NCI-H187 treated with DMSO at 0.1 percent for 48 hours (cell line): ENCODE measurements at places on chromosomes 3 and 15.

- DNase-seq, result no peak
Observed at GRCh38 chr3:8080464-8080863, 421.2 kb upstream of the LMCD1 start.

GRCh38 chr3:9172851-9173321, 76.6 kb downstream of the SRGAP3 start:
- DNase-seq, result no peak

DNA sequence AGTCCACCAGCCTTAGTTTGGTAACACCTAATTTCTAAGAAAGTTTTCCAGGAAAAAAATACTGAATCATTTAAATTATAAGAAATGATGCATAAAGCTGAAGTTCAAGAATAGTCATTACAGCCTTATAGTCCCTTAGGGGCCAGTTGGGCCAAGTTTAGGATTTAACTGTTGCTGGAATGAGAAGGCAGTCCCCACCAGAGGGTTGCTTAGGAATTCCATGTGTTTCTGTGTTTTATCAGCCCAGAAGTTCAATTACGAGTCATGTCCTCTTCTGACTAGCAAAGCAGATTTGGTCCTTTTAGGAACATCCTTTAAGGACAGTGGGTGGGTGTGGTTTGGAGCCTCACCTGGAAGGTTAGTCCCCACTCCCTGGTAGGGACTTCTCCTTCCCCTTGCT, 57.0 kb upstream of the NR2E3 start:
- DNase-seq, result no peak

GRCh38 chr15:37221671-37222145, 121.4 kb upstream of the MEIS2 start:
- no peak for DNase-seq

- DNase-seq, result no peak
Observed at GRCh38 chr15:85443593-85444087, 63.2 kb downstream of the AKAP13 start.

DNA sequence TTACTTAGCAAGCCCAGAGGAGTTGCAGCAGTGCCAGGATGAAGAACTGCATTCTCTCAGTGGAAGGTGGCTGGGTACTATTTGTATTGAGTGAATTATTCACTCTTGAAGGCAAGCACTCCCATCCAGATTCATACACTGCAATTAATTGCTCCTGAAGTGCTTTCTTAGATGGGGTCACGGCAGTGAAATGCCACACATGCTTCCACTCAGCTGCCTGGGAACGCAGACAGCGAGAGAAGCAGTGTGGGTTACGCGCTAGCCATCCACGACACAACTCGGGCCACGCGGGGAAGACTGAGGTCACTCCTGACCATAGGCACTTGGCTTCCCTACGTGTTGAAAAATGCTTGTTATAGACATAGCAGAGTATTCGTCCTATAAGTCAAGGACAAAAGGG, 30.8 kb upstream of the LMCD1 start:
- no peak for DNase-seq

DNA sequence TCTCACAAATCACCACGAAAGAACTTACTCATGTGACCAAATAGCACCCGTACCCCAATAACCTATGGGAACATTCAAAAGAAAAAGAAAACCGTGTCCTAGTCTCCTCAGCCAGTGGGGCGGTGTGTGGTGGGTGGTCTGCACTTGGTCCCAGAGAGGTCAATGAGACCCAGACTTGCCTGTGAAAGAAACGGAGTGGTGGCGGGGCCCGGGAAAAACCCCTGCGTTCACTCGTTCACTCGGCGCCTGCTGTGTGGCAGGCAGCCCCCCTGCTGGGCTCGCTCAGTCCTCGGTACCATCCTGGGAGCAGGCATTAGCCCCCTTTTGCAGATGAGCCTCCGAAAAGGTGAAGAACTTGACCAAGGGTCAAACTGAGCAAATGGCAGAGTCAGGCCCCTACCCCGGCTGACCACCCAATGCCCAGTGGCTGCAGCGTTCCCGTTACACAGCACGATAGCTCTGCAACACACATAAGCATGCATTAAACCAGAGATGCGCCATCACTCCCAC, 36.0 kb downstream of the ZDHHC19 start:
- DNase-seq, result no peak

DNA sequence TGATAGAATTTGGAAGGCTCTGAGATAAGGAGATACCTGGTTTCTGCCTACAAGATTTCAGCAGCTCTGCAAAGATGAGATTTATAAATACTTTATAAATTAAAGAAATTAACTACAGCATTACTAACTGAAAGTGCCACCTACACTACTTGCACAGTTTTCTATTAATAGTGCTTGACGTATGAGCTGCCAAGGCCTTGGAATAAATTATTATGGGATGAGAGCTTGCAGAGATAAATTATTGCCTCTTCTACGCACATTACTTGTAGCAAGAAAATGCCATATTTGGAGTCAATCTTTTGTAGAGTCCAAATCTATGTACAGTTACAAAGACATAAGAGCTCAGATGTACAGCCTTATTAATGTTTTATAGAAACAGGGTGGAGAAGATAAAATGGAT, 89.1 kb downstream of the BCHE start:
- DNase-seq, result no peak

GRCh38 chr15:25541228-25541627, 102.4 kb upstream of the UBE3A start:
- DNase-seq, result no peak

DNA sequence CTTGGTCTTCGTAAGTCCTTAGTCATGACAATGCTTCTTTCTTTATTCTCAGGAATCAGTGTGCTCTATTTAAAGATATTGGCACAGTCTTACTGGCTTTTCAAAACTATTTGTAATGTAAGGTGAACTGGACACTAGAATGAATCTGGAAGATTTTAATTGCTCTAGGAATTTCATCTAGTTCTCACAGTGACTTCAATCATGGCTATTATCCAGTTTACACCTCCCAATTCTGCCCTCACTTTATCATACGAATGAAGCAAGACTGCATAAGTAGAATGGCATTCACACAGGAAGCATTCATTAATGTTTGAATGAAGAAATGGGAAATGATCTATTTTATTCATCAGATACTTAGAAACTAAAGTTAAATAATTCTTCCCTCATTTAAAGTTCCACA, 26.7 kb upstream of the DRD3 start:
- no peak for DNase-seq

GRCh38 chr15:60077581-60078359, 73.7 kb downstream of the FOXB1 start:
- DNase-seq, result no peak

DNA sequence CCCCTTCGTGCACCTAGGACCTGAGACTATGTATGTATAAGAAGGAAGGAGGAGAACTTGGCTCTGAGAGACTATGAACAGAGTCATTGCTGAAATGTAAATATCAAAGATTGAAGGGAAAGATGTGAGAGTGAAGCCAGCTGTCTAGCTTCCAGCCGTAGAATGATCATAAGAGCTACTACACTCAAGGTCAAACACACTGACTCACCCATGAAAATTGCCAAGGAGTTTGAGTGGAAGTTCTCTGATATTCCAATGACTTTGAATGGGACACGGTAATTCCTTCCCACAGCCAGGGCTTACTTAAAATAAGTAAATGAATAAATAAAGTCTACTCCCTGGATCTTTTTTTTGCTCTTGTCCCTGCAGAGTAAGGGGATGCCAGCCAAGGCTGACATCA, 398.9 kb upstream of the TPRG1 start:
- DNase-seq, result no peak

DNA sequence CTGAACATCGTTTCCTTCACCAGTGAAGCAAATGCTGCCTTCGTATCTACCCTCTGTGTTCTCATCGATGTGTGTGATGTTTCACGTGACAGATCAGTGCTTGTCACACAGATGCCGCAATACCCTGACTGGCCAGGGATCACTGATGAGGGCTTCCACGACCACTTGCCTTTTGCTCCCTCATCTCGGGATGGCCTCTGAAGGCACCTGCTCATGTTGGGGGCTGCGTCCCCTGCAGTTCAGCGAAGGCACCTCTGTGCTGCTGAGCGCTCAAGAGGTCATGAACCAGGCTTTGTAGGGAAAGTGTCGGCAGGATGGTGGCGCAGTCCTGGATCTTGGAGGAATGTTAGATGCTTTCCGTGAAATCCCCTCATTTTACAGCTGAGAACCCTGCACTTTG, 79.2 kb upstream of the KLF13 start:
- no peak for DNase-seq

DNA sequence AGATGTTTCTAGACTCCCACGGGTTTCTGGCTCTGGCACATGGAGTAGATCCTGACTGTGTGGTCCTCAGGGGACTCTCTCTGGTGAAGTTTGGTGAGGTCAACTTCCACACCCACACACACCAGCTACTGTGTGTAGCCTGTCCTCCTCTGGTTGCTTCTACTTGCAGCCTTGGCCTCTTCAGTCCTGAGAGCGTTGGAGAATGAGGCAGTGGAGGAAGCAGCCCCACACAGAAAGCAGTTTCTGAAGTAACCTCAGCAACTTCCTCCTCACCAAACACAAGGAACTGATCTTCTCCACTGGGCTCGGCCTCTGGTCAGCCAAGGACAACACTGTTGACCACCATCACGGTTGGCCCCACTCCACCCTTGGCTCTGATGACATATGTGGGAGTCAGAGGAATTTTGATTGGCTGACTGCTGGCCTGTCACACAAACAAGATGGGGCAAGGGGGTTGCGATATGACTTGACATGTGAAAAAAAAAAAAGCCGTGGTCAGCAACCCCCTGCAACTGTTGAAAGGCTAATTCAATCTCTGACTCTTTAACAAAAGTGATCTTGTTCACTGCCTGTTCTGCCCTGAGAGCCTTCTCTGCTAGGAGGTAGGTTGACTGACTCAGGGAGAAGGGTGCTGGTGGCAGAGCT, 19.6 kb downstream of the CD86 start:
- DNase-seq, result no peak

- no peak for DNase-seq
Observed at GRCh38 chr15:33341953-33342352, 31.2 kb downstream of the RYR3 start.

GRCh38 chr3:148079370-148079769, 618.3 kb upstream of the AGTR1 start:
- no peak for DNase-seq

- DNase-seq, result peak; percentile 33
Observed at GRCh38 chr3:129686941-129687340, 80.5 kb upstream of the PLXND1 start.

DNA sequence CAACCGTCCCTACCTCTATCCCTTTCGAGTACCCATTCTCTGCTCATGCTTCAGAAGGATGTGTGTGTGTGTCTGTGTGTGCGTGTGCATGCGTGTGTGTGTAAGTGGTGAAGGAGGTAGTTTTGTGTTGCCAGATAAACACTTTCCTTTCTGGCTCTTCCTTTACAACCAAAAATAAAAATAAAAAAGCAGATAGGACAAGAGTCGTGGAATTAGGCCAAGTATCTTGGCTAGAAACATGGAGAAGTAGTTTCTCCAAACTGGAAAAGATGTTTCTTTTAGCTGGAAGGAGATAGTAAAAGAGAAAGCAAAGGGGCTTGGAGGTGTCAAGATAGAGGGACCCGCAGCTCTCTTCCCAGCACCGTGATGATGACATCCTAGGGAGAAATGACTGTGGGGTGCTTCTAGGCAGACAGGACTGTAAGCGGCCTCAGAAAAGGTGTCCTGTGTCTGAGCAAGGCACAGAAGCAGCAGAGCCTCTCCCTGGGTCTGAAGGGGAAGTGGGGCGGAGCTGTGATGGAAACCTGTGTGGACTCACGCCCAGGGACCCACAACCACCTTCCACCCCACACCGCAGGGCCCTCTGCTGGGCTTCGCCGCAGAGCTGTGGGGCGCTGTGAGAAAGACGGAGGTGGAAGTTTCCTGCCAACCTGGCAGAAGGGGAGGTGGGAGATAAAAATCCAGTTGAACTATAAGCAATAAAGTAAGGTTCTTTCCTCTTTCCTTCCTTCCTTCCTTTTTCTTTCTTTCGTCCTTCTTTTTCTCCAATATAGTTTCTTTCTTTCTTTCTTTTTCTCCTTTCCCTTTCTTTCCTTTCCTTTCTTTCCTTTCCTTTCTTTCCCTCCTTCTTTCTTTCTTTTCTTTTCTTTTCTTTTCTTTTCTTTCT, 35.3 kb downstream of the MUC20 start:
- no peak for DNase-seq
